ENCODE measurements at places on chromosomes 6 and 20.

DNA sequence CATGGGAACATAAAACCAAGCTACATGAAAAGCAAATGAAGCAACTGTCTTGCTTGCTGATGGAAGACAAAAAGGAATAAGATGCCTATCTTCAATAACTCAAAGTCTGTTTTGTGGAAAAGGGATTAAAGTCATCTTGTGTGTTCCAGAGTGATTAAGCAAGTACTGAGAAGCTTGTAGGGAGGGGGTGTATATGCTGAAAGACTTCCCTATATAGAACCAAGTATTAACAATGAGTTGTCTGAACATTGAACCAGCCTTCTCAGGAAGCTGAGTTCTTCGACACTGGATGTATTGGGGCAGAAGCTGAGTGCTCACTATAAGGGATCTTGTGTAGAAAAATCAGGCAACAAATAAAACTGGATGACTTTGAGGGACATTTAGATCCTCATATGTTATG is 451.8 kb downstream of the CD83 start:
- no peak for DNase-seq

DNA sequence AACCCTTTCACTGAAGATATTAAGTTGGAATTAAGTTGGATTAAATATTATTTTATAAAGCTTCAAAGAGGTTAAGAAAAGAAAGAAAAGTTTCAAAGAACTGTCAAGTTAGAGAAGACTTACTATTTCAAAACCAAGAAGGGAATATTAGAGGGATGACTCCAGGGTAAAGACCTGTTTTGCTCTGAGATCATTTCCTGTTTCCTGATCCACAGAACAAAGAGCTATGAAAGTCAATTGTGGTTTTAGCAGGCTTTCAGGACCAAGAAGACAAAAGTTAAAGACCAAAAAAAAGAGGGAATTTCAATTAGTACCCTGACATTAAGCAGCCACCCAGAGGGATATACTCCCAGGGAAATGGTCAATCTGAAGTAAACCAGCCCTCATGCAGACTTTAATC is 19.4 kb downstream of the ESF1 start:
- DNase-seq, result no peak

GRCh38 chr6:43705996-43706395 is 18.4 kb upstream of the MRPS18A start:
- DNase-seq, result no peak

GRCh38 chr20:54168961-54169862 is 4.6 kb downstream of the CYP24A1 start:
- no peak for DNase-seq

- DNase-seq, result no peak
Observed at GRCh38 chr6:37077191-37077904, 71.9 kb downstream of the FGD2 start.

- no peak for DNase-seq
Observed at GRCh38 chr6:170222498-170223471, 68.1 kb downstream of the DLL1 start.

DNA sequence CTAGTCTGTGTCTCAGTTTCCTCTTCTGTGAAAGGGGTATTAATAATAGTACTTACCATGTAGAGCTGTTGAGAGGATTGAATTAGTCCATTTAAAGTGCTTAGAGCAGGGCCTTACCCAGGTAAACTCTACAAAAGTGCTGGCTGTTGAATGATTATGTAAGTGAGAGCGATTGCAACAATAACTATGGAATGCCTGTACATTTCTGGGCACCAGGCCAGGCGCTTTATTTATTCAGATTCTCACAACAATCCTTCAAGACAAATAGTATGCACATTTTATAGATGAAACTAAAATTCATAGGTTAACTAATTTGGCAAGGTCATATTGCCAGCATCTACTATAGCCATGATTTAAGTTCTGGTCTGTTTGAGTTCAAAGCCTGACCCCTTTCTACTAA is 78.3 kb upstream of the MMS22L start:
- no peak for DNase-seq

DNA sequence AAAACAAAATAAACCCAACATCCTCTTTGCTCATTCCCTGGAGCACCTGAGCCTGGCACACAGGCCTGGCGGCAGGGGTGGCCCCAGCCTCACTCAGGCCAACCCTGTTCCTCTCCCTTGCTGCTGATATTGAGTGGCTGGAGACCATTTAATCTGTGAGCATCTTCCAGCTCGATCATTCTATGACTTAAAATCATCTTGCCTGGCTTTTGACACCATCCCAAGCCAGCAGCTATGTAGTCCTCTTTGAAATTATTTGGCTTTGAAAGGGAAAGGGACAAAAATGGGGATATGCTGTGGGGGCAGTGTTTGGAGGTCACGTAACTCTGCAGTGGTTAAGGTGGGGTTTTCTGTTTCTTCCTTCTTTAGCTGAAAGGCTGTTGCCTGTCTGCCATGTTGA is 22.8 kb downstream of the EZR start:
- DNase-seq, result no peak

DNA sequence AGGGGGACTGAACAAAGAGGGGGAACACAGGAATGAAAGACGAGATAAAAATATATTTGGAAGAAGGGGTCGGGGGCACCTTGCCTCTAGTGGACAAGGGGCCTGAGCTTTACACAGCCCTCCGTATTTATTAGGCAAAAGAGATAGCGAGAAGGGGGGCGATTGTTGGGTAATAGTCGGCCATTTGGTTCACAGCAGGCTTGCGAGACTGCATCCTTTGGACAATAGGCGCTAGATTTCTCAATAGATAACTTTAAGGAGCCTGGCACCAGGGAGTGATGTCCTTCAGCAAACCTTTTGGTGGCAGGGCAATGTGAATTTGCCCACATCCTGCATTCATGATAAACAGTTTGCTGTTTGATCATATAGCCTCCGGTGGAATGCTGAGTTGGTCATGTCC is 3.0 kb upstream of the NANP start:
- no peak for DNase-seq

DNA sequence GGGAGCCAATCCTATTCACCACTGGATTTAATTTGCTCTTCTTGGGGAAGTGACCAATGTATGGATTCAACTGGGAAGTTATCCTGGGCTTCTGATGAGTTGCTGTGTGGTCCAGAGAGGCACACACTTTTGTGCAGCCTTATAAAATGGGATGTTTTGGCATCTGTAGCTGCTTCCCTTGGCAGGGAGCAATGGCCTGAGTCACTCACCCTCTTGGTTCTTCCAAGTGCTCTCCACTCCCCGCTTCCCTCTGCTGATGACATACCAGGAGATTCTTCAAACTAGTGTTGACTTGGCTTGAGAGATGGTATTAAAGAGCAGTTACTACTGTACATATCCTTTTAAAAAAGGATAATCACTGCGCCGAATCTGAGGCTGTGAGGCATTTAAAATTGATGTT is 105.8 kb downstream of the JARID2 start:
- no peak for DNase-seq

DNA sequence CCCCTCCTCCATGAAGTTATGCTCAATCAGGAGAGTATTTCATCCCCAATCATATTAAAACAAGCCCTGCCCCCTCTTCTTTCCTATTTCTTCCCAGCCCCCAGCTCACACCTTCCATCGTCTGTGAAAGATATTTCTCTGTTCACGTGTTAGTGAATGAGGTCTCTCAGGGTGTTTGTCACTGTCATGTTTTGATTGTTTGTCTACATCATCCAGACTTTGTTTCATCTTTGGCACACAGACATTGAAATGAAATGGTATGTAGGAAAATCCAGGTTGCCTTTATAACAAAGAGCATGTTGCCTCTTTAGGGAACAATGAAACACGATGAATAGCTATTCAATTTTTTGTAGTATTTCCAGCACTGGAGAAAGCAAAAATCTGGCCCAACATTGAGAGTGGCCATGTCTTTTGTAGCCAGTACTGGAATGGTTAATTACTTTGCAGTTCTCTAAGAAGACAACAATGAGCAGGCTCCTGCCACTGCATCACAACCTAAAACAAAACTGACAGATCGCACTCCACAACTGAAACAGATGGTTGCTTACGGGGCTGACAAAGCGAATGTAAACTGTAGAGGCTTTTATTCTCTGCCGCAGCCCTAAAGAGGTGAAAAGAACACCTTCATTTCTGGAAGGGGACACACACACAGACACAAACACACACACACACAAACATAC is 543.6 kb upstream of the CITED2 start:
- no peak for DNase-seq

Data from hematopoietic multipotent progenitor cell treated with erythropoietin and hydrocortisone succinate and interleukin-3 and kit ligand, for 15 days (in vitro differentiated cells).